NCI-H82 (cell line): ENCODE measurements at places on chromosomes 5 and 9.

- DNase-seq: no peak
These were observed 95.7 kb upstream of the EGFLAM start for GRCh38 chr5:38162625-38163024.

GRCh38 chr9:122991370-122991830 is 42.1 kb upstream of the GPR21 start:
- DNase-seq: no peak

DNA sequence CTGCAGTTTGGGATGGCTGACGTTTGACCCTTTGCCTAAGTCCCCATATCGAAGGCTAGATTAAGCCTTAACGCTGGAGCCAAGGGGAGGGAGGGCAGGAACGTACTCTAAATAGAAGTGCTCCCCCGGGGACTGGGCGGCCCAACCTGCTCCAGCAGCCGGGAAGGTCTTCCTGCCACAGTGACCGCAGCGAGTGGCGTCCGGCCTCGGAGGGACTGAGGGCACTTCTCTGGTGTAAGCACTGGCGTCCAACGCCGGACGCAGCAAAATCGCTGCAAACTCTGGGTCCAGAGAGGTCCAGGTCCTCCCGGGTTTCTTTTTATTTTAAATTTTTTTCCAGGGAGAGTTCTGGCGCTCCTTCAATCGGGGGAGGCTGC is 505 bp upstream of the ACER2 start:
- no peak for DNase-seq

DNA sequence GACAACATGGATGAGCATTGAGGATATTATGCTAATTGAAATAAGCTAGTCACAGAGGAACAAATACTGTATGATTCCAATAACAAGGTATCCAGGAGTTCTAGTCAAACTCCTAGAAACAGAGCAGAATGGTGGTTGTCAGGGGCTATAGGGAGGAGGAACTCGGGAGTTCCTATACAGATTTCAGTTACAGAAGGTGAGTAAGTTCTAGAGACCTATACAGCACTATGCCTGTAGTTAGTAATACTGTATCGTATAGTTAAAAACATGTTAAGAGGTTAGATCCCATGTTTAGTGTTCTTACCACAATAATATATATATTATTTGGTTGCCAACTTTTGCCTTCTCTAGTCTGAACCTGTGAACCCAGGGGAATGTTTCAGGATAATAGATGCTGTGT is 7.9 kb upstream of the OXCT1 start:
- no peak for DNase-seq

DNA sequence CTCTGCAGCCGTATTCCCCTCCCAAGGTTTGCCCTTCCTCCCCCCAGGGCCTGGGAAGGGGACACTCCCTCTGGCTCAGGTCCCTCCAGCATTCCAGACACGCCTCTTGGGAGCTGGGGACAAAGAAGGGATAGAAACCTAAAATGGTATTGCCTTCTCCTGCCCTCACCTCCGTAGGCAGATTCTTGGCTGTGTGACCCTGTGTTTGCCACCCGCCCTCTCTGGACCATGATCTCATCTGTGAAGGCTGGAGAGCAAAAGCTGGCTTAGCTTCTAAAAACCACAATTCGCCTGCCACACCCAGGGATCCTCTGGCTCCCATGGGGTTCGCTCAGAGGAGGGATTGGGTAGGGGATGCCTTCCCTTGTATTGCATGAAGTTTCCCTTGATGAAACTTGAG is 7.7 kb downstream of the AQP3 start:
- DNase-seq: no peak

DNA sequence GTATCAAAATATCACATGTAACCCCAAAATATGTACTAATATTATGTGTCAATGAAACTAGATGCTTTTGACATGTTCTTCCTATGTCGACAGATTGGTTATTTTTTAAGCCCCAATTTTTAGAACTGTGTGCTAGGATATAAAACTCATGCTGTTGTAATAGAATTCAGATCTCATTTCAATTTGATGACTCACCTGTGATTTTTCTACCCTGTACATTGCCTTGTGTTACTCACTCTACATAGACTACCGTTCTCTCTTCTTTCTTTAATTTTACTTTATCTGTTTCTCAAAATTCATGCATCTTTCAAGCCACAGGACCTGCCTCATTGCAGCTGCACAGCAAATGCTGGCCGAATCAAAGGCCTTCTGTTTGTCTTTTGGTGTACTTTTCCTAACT is 284.5 kb downstream of the MAT2B start:
- no peak for DNase-seq

DNA sequence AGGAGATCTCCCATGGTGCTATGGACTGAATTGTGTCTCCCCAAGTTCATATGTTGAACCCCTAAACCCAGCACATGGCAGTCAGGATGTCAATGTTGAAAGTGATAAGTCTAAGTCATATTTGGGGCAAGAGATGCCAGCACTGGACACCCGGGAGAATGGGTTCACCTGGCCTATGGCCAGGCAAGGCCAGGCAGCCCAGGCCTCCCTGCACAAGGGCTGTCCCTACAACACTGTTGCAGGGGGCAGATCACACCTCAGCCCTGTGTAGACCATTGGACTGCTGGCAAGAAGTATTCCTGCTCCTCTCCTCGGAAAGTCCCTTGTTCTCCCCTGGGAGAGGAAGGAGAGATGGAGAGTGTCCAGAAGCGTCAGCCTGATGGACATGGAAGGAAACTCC is 240.5 kb downstream of the GADD45G start:
- no peak for DNase-seq

DNA sequence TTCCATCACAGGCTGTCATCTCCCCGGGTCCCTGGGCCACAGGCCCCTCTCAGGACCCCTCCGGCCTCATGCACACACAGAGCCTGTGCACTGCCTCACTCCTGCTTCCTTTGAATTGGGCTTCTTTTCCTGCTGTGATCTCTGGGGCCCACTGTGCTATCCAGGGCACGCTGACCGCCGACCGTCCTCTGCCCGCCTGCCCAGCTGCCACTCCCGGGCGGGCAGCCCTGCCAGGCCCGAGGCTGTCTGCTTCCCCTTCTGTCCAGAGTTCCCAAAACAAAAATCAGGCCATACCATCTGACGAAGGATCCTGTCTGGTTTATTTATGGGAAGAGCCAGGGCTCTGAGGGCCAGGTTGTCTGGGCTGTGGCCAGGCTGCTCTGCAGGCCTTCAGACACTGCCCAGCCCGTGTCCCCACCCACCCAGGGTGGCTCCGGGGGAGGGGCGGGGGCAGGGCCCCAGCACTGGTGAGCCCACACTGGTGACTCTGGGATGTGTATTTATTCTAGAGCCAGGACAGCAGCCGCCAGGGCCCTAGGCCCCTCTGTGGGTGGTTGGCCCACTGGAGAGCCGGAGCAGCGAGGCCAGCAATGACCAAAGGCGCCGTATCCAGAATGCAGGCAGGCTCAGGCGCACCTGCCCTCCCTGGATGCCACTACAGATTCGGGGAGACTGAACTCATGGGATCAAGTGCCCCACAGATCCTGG is 57.0 kb downstream of the ADAMTS2 start:
- no peak for DNase-seq

GRCh38 chr5:98769959-98770208 is 3.6 kb upstream of the RGMB start:
- no peak for DNase-seq

DNA sequence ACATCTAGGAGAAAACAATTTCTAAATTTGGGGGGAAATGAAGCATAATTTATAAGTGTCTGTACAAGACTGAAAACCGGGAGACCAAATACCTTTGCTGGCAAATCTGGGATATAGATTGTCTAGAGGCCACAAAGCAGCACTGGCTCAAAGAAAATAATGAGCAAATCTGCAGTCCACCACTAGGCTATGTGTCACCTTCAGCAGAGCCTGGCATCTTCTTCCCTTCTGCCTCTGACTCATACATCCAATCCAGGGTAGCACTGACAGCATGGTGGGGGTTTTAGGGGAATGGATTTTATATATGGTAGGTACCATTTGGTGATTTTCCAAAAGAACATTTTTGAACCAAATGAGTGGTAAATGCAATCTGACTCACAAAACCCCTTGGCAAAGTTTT is 12.8 kb downstream of the FAM81B start:
- DNase-seq: no peak

DNA sequence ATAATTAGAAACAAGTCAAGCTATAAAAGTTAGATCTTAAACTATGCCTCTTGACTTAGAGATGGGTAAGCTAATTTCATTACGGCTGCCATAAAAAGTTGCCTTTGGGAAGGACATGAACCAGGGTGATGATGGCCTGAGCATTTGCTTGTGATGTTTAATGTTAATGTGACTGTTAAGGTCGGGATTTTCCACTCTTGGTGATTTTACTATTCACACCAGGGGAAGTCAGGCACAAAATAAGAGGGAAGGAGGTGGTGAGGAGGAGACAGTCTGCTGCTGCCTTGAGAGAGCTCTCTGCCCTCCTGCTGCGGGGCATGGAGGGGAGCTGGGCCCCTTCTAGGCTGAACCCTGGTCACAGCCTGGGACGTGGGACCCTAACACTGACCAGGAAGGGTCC is 34.4 kb downstream of the AHRR start:
- no peak for DNase-seq

GRCh38 chr9:127185181-127185580 is 62.7 kb upstream of the ANGPTL2 start:
- no peak for DNase-seq

DNA sequence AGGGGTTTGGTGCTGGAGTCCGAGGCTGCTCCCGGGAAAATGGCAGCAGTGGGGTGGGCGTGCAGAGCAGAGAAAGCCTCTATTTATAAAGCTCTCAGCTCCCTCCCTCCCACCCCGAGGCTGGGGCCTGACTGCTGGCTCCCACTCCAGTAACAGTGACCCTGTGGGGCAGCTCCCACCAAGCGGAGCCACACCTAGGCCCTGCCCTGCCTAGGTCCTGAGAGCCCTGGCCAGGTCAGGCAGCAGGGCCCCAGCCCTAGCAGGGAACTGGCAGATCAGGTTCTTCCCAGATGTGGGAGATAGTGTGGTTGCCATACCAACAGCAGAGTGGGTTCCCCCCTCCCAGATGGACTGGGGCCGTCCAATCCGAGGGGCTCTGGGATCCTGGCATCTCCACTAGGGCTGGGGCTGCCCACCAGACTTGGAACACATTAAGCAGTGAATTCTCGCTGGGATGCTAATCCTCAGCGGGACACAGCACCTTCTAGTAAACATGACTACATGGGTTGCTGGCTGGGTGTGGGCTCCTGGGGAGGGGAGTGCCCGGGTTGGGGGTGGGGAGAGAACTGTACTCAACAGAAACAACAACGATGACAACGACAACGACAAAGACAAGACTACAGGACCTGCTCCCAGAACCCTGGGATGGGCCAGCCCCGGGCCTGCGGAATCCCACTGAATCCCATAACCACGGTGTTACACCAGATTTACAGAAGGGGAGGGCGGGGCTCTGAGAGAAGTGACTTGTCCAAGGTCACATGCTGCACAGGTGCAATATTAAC is 1.5 kb downstream of the SH3GLB2 start:
- DNase-seq: peak; percentile 68

- peak; percentile 42 for DNase-seq
These were observed 57.3 kb upstream of the C6 start for GRCh38 chr5:41270423-41271251.

GRCh38 chr5:40402007-40402364 is 277.7 kb upstream of the PTGER4 start:
- DNase-seq: no peak

- DNase-seq: peak; percentile 98
These were observed 29.0 kb downstream of the ABLIM3 start for GRCh38 chr5:149170299-149170698.

- no peak for DNase-seq
These were observed 89.6 kb upstream of the SGCD start for GRCh38 chr5:156237361-156237760.

DNA sequence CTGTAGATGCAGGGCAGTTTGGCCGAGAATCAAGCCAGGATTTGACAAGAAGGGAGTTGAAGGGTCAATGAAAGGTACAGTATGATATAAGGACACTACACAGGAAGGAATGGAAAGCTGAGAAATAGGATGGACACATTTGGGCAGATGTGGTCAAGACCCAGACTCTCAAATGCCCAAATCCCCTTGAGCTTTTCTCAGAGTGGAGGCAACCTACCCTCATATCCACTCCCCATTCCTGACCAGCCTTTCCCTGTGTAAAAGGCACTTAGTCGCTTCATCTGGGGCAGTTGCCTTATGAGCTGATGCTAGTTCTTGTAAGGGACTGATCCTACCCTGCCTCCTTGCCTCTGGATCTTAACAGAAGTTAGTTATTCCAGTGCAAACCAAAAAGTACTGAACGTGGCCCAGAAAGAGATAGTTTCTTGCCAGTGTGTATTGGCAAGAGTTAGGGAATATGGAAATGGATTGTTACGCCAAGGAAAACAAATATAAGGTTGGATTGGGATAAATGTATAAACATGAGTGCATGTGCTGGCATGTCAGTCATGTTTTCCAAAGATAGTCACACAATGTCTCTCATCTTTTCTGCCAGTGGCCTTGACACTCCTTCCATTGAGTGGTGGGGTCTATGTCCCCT is 4.1 kb upstream of the MCCC2 start:
- DNase-seq: no peak

GRCh38 chr9:101027733-101028345 is 688 bp upstream of the PLPPR1 start:
- DNase-seq: no peak

- peak; percentile 43 for DNase-seq
These were observed 13.5 kb upstream of the DMAC1 start for GRCh38 chr9:7813030-7813429.

GRCh38 chr5:127943061-127943371 is 140.6 kb upstream of the SLC12A2 start:
- DNase-seq: no peak
